ENCODE measurements at places on chromosomes 5 and 9. TPM values are rescaled to one million over a fixed set of nuclear protein-coding genes. Genes with fewer than 3 reads are reported as not detected.

Gene SHISAL2B
- total RNA-seq, result not detected

Gene TMC1
- total RNA-seq, result not detected

Gene PAPPA
- total RNA-seq, result 2.5 TPM

Gene SPATA31A5
- total RNA-seq, result not detected

Gene CEL
- 0.58 TPM for total RNA-seq

Gene DRD1
- not detected for total RNA-seq
